ENCODE measurements at places on chromosomes 3 and 15. TPM values are rescaled to one million over a fixed set of nuclear protein-coding genes. Genes with fewer than 3 reads are reported as not detected.

SNTN gene
- total RNA-seq, result 12.8 TPM

DNA sequence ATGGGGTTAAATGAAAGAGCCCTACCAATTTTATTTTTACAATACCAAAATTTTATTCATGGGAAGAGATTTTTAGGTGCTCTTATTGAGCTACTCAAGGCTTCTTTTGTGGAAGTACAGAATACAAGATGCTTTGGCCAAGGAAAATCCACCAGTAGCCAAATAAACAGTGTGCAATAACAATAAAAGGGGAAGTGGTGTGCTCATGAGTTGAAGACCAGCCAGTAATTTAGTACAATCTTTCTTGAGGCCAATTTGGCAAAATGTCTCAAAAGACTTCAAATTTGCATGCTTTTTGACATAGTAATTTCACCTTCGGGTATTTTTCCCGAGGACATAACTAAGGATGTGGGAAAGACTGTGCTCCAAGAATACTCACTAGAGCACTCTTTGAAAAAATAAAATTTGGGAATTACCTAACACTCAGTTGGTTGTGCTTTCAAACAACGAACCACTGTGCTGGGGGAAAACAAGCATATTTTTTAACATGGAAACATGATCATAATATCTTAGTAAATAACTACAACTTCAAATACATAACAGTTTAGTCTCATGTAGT is 294.0 kb downstream of the DIPK2A start:
- no peaks in the 10 kb centered on the region for H3K36me3 ChIP-seq
- no peaks in the 10 kb centered on the region for H3K4me1 ChIP-seq
- H3K27ac ChIP-seq, result no peak overlapping the region
- no peak for DNase-seq
- H3K27me3 ChIP-seq, result no peaks in the 10 kb centered on the region

- H3K27me3 ChIP-seq, result no peaks in the 10 kb centered on the region
- no peak overlapping the region for H3K4me3 ChIP-seq
- H3K27ac ChIP-seq, result no peak overlapping the region
- no peak for DNase-seq
These were observed 172.0 kb upstream of the TRIM42 start for GRCh38 chr3:140505876-140506275.

DNA sequence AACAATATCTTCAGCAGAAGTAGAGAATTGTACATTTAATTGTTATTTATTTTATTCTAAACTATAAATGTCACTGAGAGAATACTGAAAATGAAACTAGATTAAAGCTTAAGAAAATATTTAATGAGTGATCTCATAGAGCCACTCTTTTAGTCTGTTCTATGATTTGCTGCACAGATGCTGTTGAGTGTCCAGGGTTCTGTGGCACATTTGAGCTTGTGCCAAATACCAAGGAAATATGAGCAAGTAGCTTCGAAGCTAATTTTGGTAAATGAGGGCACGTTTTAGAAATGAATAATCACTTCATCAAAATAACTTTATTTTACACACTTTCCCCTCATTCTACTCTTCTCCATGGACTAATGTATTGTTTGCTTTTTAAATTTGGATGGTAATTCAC is 53.6 kb upstream of the THRB start:
- H3K36me3 ChIP-seq, result no peaks in the 10 kb centered on the region
- no peaks in the 10 kb centered on the region for H3K27me3 ChIP-seq
- no peak overlapping the region for H3K4me3 ChIP-seq
- no peak for DNase-seq

DNA sequence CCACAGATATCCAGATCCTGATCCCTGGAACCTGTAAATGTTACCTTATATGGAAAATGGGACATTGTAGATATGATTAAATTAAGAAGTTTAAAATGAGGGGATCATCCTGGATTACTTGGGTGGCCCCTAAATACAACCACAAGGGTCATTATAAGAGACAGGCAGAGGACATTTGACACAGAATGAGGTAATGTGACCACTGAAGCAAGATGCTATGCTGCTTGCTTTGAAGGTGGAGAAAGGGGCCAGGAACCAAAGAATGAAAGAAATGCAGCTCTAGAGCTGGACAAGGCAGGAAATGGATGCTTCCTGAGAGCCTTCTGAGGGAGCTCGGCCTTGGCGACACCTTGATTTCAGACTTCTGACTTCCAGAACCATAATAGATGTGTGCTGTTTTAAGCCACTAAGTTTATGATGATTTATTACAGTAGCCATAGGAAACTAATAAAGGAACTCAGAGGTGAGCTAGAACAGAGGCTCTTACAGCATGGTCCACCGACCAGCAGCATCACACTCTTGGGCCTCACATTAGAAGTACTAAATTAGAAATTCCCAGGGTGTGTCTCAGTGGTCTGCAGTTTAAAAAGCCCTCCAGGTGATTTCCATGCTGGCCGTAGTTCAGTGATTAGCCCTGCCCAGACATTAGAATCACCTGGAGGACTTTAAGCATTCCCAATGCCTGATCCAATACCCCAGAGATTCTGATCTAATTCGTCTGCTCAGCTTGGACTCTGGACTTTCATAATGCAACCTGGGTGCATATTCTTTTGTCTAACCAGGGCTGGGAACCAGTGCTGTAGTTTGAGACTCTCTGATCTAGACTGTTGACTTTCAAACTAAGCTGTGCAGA is 7.5 kb downstream of the COLQ start:
- H3K27ac ChIP-seq, result no peak overlapping the region
- no peaks in the 10 kb centered on the region for H3K27me3 ChIP-seq
- H3K4me3 ChIP-seq, result no peak overlapping the region
- no peak for DNase-seq
- H3K4me1 ChIP-seq, result peaks cover 13% of the 10 kb centered on the region
- no peaks in the 10 kb centered on the region for H3K36me3 ChIP-seq

- no peak overlapping the region for H3K4me3 ChIP-seq
- H3K36me3 ChIP-seq, result no peaks in the 10 kb centered on the region
- H3K27ac ChIP-seq, result no peak overlapping the region
- no peaks in the 10 kb centered on the region for H3K27me3 ChIP-seq
These were observed 68.5 kb upstream of the SLC2A2 start for GRCh38 chr3:171095063-171095462.

DNA sequence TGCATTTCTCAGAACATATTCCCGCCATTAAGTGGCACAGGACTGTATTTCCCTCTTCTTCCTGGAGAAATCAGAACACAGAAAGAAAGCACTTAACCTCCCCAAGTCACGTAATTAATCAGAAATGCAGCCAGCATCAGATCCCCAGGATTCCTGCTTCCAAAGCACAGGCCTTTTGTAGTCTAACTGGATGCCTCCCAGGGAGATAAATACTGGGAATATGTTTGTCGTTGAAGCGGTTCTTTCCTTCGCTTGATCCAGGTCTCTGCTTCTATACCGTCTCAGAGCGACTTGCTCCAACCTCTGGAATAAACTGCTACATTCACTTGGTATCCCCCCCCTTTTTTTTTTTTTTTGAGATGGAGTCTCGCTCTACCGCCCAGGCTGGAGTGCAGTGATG is 198.6 kb downstream of the KBTBD8 start:
- H3K36me3 ChIP-seq, result no peaks in the 10 kb centered on the region
- no peaks in the 10 kb centered on the region for H3K4me1 ChIP-seq
- no peak for DNase-seq

- no peaks in the 10 kb centered on the region for H3K27me3 ChIP-seq
- no peak for DNase-seq
- no peaks in the 10 kb centered on the region for H3K36me3 ChIP-seq
- peak overlapping the region; percentile 45 for H3K4me3 ChIP-seq
- peak overlapping the region; percentile 81 for H3K27ac ChIP-seq
These were observed 5.7 kb downstream of the LYSMD2 start for GRCh38 chr15:51731549-51732267.

DNA sequence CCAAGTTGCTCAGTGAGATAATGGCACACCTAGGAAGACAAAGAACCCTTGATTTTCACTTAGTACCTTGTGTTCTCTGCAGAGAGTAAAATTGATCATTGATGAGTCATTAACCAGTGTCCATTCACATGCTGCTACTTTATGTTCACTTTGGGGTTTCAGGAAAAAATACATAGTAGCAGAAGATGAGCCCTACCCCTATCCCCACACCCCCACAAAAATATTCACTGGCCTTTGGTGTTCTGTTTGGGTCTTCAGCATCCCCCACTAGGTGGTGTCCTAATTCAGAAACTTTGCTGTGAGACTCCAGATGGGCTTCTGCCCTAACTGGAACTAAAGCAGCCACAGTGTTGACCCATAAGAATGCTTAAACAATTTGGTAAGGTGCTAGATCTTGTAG is 178.8 kb downstream of the KLHL25 start:
- H3K27ac ChIP-seq, result peak overlapping the region; percentile 80
- H3K27me3 ChIP-seq, result no peaks in the 10 kb centered on the region
- H3K36me3 ChIP-seq, result peaks cover 9% of the 10 kb centered on the region
- no peak for DNase-seq

DNA sequence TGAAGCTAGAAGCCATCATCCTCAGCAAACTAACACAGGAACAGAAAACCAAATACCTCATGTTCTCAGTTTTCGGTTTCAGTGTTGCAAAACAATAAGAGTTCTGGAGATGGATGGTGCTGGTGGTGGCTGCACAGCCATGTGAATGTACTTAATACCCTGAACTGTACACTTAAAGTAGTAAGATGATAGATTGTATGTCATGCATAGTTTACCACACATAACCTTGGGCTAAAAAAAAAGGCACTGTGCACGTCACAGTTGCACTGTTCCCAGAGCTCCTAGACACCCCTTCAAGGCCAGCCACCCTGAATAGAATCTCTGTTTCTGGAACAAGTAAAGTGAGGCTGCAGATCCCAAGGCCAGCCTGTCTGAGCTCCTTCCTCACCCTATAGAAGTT is 243.3 kb upstream of the IGF1R start:
- no peaks in the 10 kb centered on the region for H3K27me3 ChIP-seq
- no peak overlapping the region for H3K27ac ChIP-seq
- no peaks in the 10 kb centered on the region for H3K36me3 ChIP-seq
- H3K4me3 ChIP-seq, result no peak overlapping the region

DNA sequence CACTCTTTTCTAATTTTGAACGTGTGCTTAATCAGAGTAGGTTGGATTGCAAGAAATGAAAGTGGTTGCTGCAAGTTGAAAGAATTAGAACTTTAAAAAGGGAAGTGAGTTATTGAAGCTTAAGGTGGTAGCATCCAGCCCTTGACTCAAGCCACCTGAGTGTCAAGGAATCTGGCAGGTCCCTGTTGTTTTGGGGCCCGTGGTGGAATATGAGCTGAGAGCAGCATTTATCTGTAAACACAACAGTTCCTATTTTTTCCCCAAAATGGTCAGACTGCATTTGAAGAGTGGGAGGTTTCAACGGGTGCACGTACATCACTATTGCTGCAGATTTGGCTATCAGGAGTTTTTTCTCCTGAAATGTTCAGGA is 1.7 kb downstream of the ITPR1 start:
- H3K4me3 ChIP-seq, result peak overlapping the region; percentile 69
- H3K4me1 ChIP-seq, result peaks cover 27% of the 10 kb centered on the region
- H3K27me3 ChIP-seq, result no peaks in the 10 kb centered on the region
- no peak for DNase-seq
- H3K36me3 ChIP-seq, result peaks cover 5% of the 10 kb centered on the region

GRCh38 chr15:99113547-99114271 is 8.8 kb downstream of the SYNM start:
- H3K27me3 ChIP-seq, result no peaks in the 10 kb centered on the region
- peak; percentile 33 for DNase-seq
- H3K27ac ChIP-seq, result no peak overlapping the region
- no peak overlapping the region for H3K4me3 ChIP-seq
- H3K4me1 ChIP-seq, result no peaks in the 10 kb centered on the region

Measured in lower lobe of right lung (tissue), 2 donors.